ENCODE measurements at places on chromosomes 2 and 18. TPM values are rescaled to one million over a fixed set of nuclear protein-coding genes. Genes with fewer than 3 reads are reported as not detected.

DNA sequence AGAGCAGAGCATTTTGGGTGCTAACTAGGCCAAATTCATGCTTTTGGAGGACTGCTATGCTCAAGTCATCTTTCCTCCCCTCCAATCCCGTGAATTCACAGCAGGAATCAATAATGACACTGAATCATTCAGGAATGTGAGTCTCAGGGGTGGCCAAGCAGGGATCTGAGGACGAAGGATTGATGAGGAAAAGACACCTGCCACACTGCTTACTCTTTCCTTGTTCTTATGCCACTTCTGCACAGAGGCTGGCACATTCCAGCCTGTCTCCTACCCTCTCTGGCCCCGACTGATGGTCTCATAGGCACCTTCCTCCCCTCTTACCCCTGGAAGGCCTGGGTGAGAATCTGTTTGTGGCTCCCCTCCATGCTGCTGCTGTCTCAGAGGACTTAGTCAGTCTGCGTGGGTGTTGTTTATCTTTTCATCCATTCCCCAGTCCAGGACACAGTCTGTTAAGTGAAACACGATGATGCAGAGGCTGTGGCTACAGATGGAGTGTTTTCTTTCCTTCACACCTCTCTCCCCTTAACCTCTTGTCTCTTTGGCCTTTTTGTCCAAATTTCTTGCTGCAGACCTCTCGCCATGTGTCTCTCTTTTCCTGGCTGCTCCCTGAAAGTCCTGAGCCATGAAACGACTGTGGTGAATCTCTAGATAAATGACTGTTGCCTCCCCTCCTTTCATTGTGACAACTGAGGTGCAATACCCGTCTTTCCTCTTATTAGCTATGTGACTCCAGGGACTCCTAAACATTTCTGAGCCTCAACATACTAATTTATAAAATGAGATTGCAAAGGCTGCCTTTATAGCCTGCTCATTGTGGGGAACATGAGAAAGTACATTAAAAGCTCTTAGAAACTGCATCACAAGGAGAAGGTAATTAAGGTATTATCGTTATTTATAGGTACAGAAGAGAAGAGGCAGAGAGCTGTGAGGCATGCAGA, 86.9 kb downstream of the RDH14 start:
- no peak for DNase-seq

DNA sequence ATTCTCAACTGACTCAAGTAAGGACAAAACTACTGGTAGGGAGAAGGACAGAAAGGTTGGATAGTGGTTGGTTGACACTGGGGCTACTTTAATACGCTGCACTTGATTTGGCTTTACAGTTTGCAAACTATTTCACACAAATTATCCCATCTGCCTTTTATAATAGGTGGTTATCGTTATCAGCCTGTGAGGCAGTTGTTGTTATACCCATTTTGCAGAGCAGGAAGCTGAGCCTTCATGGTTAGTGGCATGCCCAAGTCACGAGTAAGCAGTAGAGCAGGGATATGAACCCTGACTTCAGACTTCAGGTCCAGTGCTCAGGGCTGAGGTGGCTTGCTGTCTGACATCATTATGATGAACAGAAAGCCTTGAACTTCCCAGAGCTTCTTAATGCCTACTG, 5.3 kb downstream of the CTIF start:
- no peak for DNase-seq

DNA sequence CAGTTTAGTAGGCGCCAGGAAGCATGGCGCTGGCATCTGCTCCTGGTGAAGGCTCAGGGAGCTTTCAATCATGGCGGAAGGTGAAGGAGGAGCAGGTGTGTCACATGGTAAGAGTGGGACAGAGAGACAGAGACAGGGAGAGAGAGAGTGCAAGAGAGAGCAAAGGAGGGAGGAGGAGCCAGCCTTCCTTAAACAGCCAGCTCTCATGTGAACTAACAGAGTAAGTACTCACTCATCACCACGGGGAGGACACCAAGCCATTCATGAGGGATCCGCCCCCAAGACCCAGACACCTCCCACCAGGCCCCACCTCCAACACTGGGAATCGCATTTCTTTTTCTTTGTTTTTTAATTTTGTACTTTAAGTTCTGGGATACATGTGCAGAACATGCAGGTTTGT, 40.8 kb upstream of the CLASP1 start:
- DNase-seq = no peak

DNA sequence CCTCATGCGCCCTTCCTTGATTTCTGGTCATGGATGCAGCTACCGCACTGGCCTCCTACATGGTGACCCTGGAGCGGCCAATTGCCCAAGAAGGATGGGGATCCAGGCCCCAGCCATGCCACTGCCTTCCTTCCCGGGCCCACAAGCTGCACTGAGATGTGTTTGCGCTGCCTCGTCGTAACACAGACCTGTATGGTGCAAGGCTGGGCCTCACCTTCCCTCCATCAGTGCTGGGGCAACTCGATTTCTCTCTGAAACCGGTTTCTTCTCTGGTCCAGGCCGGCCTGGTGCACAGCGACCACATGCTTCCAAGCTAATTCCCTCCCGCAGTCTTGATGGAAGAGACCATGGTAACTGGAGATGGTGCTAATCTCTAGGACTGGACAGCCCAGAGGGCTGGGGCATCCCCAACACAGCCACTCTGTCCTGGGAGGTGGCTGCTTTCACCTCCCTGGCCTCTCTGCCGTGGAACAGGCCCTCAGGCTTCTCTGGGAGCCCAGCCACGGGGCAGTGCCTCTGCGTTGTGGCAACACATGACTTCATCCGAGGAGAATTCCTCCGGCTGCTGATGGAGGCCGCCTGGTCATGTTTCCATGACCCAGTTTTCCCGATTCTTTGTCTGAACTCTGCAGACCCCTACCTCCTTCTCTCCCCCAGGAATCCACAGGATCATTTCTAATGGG, 184.2 kb downstream of the GLI2 start:
- no peak for DNase-seq

AQP12A gene
- not detected for total RNA-seq

ZSWIM2 gene
- not detected for total RNA-seq

Data from neural crest cell (in vitro differentiated cells).